ENCODE measurements at places on chromosomes 3 and 15.

- no peak for DNase-seq
These were observed 67.1 kb downstream of the ATP8B4 start for GRCh38 chr15:50051811-50052419.

DNA sequence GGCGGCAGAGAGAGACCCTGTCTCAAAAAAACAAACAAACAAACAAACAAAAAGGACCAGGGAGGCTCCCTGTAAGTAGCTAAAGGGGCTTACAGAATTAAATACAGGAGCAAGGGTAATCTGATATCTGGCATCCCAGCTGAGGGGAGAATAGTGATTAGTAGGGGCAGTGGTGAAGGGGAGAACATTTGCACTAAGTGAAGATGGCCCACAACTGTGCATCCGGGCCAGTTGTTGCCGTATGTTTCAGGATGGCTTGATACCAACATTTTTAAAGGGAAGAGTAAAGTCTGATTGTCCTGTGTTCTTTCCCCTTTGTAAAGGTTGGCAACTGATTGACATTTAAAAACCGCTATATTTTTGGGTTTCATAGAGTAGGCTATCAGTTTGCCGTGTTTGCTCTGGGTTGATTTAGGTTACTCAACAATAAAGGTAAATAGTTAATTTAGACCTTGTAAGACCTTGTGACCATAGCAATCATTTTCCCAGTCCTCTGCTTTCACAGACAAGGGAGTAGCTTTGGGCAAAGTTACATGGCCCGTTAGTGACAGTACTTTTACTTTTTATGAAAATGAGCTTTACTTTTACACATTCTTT is 167.8 kb downstream of the PTPRG start:
- no peak for DNase-seq

GRCh38 chr3:70635301-70635700 is 322.9 kb upstream of the MDFIC2 start:
- DNase-seq: no peak

DNA sequence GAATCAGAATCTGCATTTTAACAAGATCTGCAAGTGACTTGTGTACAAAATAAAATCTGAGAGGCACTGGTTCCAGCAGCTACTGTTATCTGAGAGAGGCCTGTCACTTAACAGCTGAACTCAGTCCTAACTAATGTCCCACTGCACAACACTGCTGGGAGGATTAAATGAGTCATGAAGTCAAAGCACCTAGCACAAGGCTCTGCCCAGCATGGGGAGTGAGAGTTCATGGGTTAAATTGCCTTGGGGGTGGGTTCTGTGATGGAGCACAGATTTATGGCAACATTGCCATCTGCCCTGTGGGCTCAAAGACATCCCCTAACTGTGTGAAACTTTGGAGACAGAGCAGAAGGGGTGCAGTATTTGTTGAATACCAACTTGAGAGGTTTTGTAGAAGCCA is 250.9 kb downstream of the PLCL2 start:
- no peak for DNase-seq

GRCh38 chr3:124714223-124714853 is 15.9 kb upstream of the UMPS start:
- DNase-seq: no peak

GRCh38 chr3:185164428-185165217 is 11.8 kb upstream of the C3orf70 start:
- DNase-seq: no peak

- no peak for DNase-seq
These were observed 11.1 kb downstream of the ALPK3 start for GRCh38 chr15:84828086-84828908.

DNA sequence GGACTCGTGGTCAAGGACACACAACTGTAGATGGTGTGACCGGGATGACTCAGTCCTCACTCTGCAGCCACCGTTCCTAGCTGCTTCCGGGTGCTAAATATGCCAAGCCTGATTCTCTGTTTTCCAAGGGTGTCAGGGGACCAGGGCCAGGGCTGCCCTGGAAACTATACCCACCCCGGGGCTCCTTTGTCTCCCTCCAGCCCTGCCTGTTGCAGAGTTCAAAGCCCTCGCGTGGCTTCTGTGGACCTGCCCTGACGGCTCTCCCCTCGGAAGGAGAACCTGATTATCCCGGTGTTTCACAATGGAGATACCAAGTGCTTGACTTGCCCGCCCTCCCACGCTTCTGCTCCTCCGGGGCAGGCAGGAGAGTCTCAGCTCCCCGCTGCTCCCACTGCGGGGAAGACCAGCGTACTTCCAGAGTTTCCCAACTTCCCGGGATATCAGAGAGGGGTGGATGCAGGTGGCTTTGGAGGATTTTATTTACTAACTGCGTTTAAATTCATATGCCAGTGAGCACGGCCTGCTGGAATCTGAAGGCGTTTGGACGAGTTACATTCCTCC is 125.0 kb downstream of the ASB7 start:
- no peak for DNase-seq

GRCh38 chr3:4588466-4588865 is 95.3 kb downstream of the ITPR1 start:
- no peak for DNase-seq

GRCh38 chr3:17573396-17573795 is 169.0 kb downstream of the TBC1D5 start:
- DNase-seq: no peak

- no peak for DNase-seq
These were observed 72.9 kb downstream of the ATP8B4 start for GRCh38 chr15:50046159-50046558.

GRCh38 chr15:52050416-52050815 is 31.4 kb downstream of the MAPK6 start:
- no peak for DNase-seq

- DNase-seq: no peak
These were observed 118.8 kb upstream of the ADPGK start for GRCh38 chr15:72902245-72902918.

DNA sequence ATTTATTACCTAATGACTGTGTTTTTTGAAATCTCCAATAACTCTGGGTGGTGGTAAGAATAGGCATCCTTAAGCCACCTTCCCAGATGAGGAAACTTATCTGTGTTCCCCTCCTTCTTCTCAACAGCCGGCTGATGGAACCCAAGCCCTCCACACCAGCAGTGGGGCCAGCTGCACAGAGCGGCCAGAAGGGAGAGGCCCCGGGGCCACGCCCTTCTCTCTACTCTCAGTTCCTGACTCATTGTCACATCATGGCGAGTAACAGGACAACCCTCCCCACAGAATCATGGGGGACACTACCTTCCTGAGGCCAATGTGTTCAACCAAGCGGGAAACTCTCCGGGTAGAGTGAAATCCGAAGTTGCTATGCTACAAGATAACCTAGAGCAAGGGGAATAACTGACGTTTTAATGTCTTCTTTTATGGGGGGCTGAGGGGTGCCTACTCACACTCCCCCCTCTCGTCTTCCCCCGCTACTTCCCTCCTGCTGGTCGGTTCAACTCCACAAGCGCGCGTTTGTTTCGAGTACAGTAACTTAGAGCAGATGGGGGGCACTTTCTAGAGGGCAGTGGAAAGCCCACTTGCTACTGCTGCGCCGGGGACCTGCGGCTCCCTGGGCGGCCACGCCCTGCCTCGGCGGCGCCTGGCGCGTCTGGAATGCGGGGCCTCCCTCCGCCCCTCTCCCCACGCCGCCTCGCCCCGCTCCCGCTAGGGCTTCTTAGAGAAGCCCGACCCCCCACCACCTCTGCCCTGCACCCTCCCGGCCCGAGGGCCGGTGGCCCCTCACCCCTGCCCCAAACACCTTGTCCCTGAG is 621 bp downstream of the ANXA2 start:
- DNase-seq: peak; percentile 29

DNA sequence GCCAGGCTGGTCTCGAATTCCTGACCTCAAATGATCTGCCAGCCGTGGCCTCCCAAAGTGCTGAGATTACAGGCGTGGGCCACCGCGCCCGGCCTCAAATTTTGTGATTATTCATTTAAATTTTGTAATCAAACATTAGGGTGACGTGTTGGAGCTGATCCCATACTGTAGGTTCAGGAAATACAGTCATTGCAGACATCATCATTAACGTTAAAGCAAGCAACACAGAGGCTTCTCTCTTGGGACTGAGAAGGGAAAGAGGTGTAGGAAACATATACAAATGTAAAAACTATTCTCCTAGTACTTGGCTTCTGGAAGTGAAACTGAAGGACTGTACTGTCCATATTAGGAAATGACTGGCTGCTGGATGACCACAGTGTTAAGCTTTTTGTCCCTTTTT is 11.1 kb upstream of the ARID3B start:
- no peak for DNase-seq

GRCh38 chr3:39443530-39443929 is 23.9 kb upstream of the MOBP start:
- DNase-seq: no peak

- no peak for DNase-seq
These were observed 10.7 kb upstream of the AMOTL2 start for GRCh38 chr3:134384963-134385362.

DNA sequence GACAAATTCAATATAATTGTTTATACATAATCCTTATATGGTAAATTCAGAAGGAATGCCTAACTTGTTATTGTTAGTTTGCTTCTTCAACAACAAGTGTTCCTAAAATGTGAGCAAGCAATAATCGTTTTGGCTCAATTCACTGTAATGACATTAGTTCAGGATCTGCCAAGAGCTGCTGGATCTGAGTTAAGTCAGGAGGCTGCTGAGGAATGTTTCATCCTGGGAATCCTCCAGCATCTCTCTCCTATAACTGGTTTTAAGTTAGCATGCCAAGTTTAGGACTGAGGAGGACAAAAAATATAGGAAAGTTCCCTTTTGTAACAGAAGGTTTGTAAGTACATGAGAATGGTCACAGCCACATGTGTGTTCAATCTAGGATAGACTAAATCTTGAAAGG is 4.9 kb upstream of the GTF2A2 start:
- DNase-seq: no peak

DNA sequence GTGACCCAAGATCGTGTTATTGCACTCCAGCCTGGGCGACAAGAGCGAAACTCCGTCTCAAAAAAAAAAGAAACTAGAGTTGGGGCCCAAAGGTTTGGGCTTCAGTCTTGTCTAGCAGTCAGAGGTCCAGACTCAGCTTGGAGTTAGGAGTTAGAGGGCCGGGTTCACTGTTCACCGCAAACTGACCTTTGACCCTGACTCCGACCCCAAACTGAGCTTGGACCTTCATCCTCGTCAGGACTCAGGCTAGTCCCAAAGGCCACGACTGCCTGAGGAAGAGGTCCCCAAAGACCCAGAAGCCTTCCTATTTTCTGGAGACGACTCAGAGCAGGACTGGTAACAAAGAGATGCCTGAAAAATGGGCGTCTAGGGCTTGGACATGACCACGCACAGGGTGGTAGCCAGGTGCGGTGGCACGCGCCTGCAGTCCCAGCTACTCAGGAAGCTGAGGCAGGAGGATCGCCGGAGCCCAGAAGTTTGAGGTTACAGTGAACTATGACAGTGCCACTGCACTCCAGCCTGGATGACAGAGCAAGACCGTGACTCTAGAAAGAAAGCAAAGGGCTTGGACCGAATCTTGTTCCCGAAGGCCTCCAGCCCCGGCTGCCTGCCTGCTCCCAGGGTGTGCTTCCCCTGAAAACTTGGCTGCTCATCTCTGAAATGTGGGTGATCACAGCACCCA is 22.8 kb upstream of the RPL29 start:
- DNase-seq: no peak

All from SHP77 treated with DMSO at 0.1 percent for 48 hours (cell line).